ENCODE measurements at places on chromosomes 11 and 22. TPM values are rescaled to one million over a fixed set of nuclear protein-coding genes. Genes with fewer than 3 reads are reported as not detected.

The GAB4 gene
- not detected for total RNA-seq

The RELT gene
- 26.0 TPM for total RNA-seq

The UBQLN3 gene
- total RNA-seq, result not detected

DNA sequence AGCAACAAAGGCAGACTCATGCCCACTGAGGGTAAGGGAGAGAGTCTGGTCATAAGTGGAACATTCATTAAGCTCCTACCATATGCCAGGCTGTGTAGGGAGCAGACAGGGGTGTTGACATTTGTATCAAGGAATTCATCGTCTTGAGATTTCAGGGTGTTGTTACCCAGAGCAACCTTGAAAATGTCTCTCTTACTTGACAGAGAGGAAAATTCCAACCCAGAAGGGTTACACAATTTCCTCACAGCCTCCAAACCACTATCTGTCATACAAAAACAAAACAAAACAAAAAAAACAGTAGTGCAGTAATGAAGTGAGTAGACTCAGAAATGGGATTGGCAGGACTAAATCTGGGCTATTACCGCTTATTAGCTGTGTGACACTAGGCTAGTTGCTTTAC lies 113.2 kb downstream of the MIAT start:
- no peaks in the 10 kb centered on the region for H3K27me3 ChIP-seq
- no peak for DNase-seq
- no peaks in the 10 kb centered on the region for H3K4me1 ChIP-seq
- H3K36me3 ChIP-seq, result peaks cover 10% of the 10 kb centered on the region
- H3K27ac ChIP-seq, result no peak overlapping the region

DNA sequence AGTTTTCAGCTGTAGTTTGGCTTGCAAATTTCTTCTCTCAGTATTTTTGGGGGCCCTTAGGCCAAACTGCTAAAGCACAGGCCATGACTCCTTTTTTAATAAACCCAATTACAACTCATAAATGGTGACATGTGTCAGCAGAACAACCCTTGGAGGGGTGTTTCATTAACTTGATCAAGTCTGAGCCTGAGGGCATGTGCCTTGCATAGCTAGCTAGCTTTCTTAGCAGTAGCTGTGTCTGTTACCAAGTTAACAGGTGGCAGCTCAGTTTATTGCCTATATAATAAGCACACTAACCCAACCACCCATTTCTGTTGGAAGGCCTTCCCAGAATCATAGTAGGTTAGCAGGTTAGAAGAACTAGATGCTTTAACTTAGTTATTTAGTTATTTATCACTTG lies 950.3 kb upstream of the CCDC90B start:
- no peaks in the 10 kb centered on the region for H3K27me3 ChIP-seq
- DNase-seq, result no peak
- no peaks in the 10 kb centered on the region for H3K36me3 ChIP-seq
- no peak overlapping the region for H3K4me3 ChIP-seq

DNA sequence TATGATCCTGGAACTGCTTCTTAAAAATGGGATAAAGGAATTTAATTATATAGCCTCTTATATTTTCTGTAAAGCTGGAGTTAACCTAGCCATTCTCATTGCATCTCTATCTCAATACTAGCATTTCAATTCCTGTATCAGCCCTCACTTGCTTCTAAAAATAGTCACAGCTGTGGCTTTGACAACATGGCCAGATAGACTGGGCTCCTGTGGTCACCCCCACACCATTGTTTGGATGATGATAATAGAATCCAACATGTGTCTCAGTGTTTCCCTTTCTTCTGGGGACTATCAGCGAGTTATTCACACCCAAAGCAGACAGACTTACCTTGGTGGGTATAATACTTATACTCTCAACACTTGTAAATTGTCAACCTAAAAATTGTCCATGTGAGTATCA lies 6.9 kb downstream of the VWA5A start:
- peaks cover 27% of the 10 kb centered on the region for H3K36me3 ChIP-seq
- no peaks in the 10 kb centered on the region for H3K4me1 ChIP-seq
- no peak overlapping the region for H3K4me3 ChIP-seq
- no peak overlapping the region for H3K27ac ChIP-seq
- DNase-seq, result no peak

DNA sequence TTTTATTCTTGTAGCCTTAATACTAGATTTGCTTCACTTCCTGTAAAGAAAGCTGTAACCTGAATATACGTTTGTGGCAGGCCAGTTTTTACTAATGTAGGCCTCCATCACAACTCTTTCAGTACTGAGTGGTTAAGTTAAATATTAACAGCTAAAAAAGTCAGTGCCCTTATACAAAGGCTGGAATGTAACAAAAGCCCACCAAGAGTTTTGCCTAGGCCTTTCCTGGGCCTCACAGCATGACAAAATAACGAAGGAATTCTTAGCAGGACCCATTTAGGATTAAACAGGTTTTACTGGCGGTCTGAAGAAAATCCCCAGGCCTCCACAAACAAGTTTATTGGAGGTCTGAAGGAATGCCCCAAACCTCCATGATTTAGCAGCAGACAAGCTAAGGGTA lies 43.7 kb downstream of the PIWIL3 start:
- H3K4me1 ChIP-seq, result no peaks in the 10 kb centered on the region
- no peak for DNase-seq
- H3K36me3 ChIP-seq, result no peaks in the 10 kb centered on the region
- no peak overlapping the region for H3K27ac ChIP-seq

All from activated CD4-positive, alpha-beta memory T cell treated with anti-CD3 and anti-CD28 coated beads, Interleukin-2, amount 10 ng/mL, durations not matched to agents 7 days and 5 days (primary cell).